ENCODE measurements at places on chromosomes 16 and 17.
A peak's percentile ranks its signal among the peaks of the same experiment; 100 is the strongest.

DNA sequence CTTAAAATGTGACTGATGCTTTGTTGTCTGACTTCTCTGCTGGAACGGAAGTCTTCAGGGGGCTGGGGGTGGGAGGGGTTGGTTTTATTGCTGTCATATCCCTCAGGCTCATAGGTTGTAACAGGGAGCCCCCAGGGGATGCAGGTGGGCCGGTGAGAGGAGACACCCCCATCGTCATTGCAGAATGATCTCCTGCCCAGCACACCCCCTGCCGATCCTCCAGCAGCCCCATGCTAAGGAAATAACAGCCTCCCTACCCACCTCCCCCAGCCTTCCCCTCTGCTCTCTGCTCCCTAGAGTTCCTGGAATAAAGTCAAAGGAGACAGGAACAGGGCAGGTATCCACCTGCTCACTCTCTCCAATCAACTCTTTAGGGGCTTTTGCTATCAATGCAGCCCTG lies 270.1 kb upstream of the TNRC6C start:
- DNase-seq = no peak

DNA sequence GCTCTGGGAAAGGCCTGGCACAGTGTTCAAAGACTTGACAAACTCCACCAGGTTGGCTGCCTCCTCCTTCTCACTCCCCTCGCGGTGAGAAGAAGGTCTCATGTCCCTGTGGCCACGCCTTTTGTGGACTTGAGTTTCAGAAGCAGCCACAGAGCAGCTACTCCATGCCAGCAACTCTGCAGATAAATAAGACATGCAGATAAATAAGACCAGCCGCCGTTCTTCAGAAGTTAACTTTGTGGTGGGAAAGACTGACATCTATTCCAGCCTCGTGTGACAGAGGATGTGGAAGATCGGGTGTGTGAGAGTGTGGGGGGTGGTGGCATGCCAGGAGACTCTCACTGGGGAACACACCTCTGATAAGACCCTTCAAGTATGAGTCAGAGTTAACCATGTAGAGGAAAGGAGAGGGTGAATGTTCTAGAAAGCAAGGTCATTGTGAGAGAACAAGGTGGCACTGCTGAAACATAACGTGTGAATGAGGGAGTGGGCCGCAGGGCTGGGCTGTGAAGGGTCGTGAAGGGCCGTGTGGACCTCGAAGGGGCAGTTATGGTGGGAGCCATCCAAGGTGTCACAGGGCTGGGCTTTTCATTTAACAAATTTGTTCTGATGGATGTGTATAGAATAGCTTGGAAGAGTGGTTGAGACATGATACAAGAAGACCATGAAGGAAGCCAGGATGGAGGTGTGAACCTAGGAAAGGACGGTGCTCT lies 830 bp downstream of the SPACA3 start:
- DNase-seq = no peak

DNA sequence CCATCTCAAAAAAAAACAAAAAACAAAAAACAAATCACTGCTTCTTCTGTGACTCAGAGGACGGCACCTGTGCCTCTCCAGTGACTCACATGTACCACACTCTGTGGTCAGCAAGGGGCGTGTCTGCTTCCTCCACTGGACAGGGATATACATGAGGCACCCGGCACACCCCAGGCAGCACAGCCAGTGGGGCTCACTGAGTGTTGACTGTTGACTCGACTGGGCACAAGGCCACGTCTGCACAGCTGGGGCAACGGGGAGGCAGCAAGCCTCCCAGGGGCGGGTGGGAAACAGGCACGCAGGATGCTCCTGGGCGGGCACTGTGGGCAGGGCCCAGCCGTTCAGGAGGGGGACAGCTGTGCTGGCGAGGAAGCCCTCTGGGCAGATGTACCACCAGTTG lies 64.1 kb downstream of the TIMM22 start:
- DNase-seq = no peak

- DNase-seq = no peak
Observed at GRCh38 chr16:72247821-72248253, 75.9 kb upstream of the PMFBP1 start.

DNA sequence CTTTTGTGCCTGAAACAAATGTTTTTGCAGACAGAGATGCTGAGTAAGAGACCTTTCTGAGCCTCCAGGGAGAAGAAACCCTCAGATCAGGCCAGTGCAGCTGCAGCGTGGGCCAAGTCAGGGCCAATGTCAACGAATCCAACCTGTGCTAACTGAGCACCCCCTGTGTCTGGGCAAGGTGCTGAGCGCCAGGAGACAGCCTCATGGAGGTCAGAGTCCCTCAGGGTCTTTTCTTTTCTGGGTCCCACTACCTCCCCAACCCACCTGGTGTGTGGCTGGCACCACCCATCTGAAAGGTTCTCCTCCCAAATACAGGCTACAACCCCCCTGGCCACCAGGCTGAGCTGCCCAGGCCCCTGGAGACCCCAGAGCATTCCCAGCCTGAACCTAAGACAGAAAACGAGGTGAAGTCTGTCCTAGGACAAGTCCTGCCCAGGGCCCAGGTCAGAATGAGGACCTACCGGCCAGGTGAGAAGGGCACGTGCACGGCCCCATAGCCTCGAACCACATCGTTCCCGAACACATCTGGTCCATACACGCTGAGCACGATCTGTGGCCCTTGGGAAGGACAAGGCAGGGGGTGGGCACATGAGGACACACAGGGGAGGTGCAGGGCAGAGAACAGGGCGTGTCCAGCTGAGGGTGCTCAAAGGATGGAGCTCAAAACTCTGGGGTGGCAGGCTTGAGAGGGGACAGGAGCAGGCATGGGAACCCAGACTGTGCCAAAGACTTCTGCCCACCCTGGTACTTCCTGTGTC lies 15.0 kb downstream of the B9D1 start:
- DNase-seq = peak; percentile 7

DNA sequence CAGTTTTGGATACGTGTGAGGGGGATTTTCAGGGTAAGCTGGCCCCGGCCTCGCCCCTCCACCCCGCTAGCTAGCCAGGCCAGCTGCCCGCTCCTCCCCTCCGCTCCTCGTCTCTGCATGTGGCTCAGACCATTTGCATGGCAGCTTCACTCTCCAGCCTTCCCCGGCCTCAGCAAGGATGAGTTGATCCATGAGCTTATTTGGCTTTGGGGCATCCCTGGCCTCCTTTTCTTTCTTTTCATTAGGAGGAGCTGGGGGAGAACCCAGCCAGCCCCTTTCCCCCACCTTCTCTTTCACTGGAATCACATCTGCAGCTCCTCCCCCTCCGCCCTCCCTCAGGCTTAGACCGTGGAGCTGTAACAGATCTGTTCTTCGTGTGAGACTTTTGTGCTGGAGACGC lies 30.7 kb downstream of the ELAC2 start:
- peak; percentile 31 for DNase-seq

GRCh38 chr17:28725660-28726225 lies 290 bp downstream of the TLCD1 start:
- peak; percentile 77 for DNase-seq

DNA sequence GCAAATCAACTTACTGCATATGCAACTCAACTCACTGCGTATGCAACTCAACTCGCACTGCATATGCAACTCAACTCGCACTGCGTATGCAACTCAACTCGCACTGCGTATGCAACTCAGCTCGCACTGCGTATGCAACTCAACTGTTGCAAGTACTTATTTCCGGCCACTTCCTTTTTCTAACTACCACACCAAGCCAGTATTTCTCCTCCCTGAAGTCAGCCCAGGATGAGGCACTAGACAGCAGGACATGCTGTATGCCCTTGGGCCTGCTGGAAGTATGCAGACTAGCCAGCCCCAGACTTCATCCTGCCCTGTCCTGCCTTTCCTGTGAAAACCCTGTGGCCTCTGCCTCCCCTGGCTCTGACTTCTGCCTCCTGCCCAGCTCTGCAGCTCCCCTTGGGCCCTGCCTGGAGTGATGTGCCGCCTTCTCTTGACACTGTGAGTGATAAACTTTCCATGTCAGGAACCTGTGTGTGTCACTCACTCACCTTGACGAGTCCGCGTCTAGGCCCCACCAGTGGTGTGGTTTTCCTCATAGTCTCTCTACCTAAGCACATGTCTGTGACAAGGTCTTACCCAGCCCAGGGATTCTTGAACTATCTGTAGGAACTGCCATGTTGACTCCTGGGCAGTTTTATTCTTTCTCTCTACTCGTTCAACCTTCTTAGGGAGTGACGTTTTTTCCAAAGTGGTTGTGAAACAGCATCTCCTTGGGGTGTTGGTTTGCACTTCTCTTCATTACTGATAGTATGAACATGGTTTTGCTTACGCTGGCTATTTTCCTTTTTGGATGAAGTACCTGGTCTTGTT lies 16.4 kb downstream of the ZNF778 start:
- no peak for DNase-seq

GRCh38 chr17:82353484-82353883 lies 5.6 kb upstream of the TEX19 start:
- peak; percentile 9 for DNase-seq

DNA sequence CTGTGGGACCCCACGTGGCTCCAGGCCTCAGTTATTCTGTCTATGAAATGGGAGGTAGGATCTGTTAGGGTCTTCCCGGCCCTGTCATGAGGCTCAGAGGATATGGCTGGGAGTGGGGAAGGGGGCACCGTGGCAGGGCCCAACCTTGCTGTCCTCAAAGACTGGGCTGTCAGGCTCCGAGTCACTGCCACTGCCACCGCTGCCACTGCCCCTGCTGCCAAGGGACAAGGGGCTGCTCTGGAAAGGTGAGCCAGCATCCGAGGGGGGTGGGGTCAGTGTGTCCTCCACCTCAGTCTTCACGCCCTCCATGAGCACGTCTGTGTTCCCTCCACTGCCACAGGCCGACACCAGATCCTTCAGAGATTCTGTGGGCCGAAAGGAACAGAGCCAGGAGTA lies 19.2 kb downstream of the SREBF1 start:
- DNase-seq = no peak

GRCh38 chr17:5260542-5260941 lies 21.5 kb upstream of the RABEP1 start:
- no peak for DNase-seq

DNA sequence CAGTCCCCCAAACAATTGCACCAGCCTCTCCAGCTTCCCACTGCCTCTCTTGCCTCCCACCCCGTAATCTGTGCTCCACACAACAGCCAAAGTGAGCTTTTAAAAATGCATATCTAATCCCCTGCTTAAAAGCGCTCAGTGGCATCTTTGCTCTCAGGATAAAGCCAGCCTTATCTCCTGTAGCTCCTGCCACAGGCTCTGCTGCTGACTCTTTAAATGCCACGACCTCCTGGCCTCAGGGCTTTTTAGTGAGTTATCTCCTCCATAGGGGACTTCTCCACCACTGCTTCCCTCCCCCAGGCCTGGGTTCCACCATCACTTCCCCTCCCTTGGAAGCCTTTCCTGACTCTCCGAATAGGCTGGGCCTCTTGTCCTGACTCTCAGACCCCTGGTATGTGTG lies 98.6 kb downstream of the GNAO1 start:
- DNase-seq = no peak

DNA sequence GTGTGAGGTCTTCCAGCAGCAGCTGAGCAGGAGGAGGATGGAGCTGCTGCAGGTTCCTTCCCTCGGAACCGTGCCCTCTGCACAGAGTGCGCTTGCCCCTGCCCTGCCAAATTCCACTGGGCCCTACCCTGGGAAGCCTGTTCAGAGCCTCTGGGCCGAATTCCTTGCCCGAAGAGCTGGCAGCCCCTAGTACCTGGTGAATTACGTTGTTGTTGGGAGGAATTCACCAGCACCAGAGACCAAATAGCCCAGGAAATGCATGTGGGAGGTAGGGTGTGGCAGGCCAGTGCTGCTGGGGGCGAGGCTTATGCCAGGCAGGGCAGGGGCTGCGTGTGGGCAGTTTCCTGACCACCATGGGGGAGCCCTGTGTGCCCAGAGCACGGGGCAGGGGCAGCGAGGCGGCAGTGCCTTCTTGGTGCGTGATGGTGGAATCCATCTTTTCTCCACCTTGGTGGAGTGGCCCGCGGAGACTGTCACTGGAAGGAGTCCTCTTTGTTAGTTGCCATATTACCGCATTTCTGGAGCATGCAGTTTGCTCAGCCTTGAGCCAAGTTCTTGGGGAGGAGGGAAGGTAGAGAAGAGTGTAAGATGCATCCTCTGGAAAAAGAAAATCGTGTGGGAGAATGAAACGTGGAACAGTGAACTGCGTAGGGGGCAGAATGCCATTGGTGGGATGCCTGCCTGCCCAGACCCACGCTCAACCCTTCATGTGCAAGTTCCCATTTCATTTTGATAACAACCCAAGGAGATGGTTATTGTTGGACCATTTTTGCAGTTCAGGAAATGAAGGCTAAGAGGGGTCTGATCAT lies 2.3 kb downstream of the MRC2 start:
- DNase-seq = no peak

GRCh38 chr16:52074133-52074532 lies 472.8 kb downstream of the TOX3 start:
- no peak for DNase-seq

DNA sequence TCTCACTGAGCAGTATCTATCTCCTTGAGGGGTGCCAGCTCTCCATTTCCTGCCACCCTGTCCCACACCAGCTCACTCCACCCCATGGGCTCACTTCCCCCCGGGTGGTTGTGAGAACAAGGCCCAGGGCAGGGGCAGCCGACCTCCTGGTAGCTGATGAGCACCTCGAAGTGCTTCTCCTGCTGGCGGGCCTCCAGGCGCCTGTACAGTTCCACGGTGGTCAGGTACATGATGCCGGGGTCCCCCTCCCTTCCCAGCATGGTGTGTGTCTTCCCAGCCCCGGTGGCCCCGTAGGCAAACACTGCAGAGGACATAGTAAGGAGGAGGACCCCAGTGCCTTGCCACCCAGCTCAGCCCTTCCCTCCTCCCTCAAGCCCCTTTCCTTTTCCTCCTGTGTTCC lies 12.5 kb downstream of the KIF18B start:
- DNase-seq = no peak

GRCh38 chr17:11245187-11245586 lies 4.2 kb downstream of the SHISA6 start:
- no peak for DNase-seq

- DNase-seq = no peak
Observed at GRCh38 chr16:79163691-79164387, 436.7 kb downstream of the MAF start.

DNA sequence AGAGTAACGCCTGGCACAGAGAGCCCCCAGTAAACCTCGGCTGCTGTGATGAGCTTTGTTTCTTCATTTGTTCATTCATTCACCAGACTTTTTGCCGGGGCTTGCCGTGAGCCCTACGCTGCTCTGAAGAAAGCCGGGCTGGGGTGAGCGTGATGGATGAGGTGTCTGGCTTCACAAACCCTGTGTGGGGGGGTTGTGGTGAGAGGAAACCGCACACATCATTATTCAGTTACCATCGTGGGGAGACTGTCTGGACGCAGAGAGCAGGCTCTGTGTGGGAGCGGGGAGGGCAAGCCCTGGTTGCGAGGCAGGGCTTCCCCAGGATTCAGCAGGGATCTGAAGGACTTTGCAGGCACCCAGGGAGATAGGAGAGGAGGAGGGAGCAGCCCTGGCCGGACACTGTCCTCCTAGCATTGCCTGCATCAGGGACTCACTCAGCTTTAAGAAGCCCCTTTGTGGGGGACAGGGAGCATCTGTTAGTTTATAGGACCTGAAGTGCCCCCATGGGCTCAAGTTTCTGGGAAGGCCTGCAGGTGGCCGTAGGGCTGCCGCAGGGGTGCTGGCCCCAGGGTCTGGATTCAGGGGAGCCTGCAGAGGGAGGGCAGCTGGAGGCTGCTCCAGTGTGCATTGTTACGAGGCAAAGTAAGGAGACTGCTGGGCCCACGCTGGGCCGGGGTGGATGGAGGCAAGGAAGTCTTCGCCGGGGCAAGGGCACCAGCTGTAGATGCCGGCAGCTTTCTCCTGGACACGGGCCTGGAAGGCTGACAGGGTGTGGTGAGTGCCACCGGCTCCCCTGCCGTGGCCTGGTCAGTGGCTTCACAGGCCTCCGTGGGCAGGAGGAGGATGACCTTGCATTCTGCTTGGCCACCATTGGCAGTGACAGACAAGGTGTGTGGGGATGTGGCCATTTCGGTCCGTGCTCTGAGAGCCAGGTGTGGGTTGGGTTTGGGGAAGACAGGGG lies 334.5 kb downstream of the SEC14L1 start:
- no peak for DNase-seq

- DNase-seq = no peak
Observed at GRCh38 chr17:50649042-50649908, 14.6 kb downstream of the ABCC3 start.
